Daoy (cell line): ENCODE measurements at places on chromosomes 1 and 21. TPM values are rescaled to one million over a fixed set of nuclear protein-coding genes. Genes with fewer than 3 reads are reported as not detected.
A peak's percentile ranks its signal among the peaks of the same experiment; 100 is the strongest.

DNA sequence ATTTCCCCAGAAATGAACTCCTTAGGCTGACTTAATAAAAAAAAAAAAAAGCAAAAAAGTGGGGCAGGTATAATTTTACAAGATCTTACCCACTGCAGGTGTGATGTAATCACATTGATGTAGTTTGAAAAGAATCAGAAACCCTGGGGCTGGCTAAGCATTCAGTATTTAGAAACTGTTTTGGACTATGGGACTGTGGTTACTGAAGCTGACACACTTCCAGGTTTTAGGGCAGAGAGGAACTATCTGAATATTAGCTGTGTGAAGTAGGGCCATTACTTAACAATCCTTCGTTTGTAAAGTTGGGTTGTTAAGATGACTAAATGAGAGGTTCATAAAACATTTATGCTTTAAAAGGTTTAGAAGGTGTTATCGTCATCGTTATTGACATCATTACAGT lies 165.3 kb downstream of the FASLG start:
- no peak for DNase-seq

GRCh38 chr1:206551296-206551985 lies 44.1 kb downstream of the RASSF5 start:
- DNase-seq = no peak

DNA sequence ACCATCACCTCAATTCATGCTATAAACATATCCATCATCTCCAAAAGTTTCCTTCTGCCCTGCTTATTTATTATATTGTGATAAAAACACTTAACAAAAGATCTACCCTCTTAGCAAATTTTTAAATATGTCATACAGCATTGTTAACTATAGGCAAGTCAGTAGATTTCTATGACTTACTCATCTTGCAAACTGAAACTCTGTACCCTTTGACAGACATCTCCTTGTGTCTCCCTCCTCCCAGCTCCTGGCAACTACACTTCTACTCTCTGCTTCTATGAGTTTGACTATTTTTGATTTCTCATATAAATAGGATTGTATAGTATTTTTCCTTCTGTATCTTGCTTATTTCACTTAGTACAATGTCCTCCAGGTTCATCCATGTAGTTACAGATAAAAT lies 174.8 kb downstream of the TNFSF18 start:
- DNase-seq = no peak

DNA sequence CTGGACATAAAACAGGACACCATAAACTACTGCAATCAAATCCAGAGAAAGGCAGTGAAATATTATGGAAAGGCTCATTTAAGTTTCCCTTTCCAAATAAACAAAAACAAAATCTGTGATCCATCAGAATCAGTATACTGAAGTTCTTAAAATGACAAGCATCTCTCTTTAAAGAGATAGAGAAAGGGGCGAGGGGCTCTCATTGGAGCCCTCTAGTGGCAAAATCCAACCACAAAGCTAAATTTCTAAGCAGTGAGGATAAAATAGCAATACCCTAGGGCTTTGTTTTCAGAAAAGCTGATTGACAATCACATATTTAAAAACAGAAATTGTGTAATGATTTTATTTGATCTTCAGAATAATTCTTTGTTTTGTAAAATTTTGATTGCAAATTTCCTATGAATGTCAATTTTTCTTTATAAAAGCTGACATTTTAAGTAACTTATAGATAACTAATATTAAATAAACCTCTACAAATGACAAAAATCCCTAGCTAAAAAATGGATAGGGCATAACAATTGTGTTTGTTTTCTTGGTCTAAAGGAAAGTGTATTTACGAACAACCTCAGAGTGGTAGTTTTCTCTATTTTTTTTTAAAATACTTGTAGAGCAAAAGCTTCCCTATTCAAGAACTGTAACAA lies 138.2 kb downstream of the COL24A1 start:
- peak; percentile 37 for DNase-seq

GRCh38 chr1:50659107-50659662 lies 235.9 kb upstream of the DMRTA2 start:
- no peak for DNase-seq

Gene RNF207
- total RNA-seq = 6.2 and 11.7 TPM in 2 replicates

Gene FAM151A
- not detected in 2 replicates for total RNA-seq

Gene MYBPH
- total RNA-seq = not detected in 2 replicates

DNA sequence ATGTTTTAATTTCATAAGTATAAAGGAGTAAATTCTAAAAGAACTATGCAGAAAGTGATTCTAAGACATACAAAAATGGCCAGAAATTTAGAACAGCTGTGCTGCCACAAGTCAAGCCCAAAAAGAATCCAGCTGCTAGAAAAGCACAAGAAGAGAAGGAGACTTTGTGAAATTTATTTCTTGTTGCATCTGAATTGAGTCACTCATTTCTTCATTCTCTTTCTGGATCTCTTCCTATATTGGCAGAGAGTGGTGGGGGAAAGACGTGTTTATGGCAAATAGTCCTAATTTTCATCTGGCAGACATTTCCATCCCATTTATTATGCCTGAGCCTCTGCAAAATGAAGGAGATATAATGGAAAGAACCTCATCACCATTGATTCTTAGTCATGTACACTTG lies 139.6 kb upstream of the CTTNBP2NL start:
- DNase-seq = no peak

Gene ARID4B
- total RNA-seq = 18.7 and 22.9 TPM in 2 replicates

DNA sequence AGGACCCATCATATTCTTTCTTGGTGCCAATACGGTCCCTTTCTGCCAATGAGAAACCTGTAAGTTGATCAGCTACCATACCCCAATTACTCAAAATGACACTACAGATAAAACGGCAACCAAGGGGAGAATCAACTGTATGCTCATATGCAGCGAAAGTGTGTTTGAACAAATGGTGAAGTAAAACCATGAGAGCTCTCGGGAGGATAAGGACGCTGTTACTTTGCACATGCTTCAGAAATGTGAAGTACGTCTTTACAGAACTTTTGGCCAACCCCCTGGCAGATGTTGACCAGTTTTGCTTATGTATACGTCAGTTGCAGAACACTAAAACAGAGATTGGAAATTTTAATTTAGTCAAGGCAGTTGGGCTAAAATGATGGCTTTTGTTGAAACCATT lies 79.6 kb downstream of the PROX1 start:
- DNase-seq = no peak

DNA sequence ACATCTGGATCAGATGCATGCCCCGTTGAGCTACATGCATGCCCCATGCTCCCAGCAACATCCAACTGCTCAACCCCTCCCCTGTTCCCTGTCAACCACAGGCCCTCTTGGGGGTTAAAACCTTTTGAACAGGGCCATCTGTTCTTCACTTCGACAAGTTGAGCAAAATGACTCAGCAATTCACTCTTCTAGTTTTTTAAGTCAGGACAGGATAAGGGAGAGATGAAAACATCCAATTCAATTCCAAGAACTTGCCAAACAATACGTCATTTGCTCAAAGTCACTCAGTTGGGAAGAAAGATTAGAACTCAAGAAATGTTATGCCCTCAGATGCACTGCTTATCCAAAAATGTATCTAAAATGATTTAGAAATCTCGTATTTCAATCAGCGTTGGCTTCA lies 46.1 kb upstream of the MTF2 start:
- no peak for DNase-seq

Gene LRRC53
- total RNA-seq = not detected in 2 replicates

- DNase-seq = peak; percentile 82
Observed at GRCh38 chr1:98051065-98051675, 130.3 kb upstream of the DPYD start.

Gene TSTD1
- total RNA-seq = 0.17 TPM in 1 of 2 replicates, not detected in the other

Gene USH2A
- total RNA-seq = under 0.01 TPM in 1 of 2 replicates, not detected in the other

DNA sequence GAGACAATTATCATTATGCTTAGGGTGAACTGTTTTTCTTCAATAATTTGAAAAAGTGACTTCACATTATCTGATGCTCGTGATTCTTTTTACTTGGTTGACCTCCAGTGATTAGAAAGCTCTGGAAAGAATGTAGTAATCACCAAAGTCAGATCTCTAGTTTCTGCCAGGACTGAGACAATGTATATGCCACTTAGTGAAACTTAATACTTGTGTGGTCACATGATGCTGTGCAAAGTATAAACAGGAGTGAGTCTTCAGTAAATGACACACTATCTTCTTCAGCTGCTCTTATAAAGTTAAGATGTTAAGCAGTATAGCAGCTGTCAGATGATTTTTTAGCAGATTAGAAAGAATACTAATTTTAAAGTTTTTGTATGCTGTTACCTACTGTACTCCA lies 17.2 kb downstream of the VCAM1 start:
- DNase-seq = peak; percentile 44

- no peak for DNase-seq
Observed at GRCh38 chr1:234409328-234409727, 36.1 kb downstream of the COA6 start.

- DNase-seq = no peak
Observed at GRCh38 chr1:226695335-226695900, 43.7 kb downstream of the ITPKB start.

- DNase-seq = no peak
Observed at GRCh38 chr1:30023339-30024022, 699.9 kb downstream of the MATN1 start.

GRCh38 chr1:85137660-85138059 lies 63.2 kb downstream of the SYDE2 start:
- DNase-seq = no peak

- peak; percentile 93 for DNase-seq
Observed at GRCh38 chr1:9766759-9767442, 56.9 kb downstream of the CLSTN1 start.

Gene UTS2
- total RNA-seq = not detected in 2 replicates

Gene DYNLT5
- total RNA-seq = not detected in 2 replicates

Gene ZNF684
- 8.6 and 8.7 TPM in 2 replicates for total RNA-seq

Gene OR2T35
- not detected in 2 replicates for total RNA-seq

DNA sequence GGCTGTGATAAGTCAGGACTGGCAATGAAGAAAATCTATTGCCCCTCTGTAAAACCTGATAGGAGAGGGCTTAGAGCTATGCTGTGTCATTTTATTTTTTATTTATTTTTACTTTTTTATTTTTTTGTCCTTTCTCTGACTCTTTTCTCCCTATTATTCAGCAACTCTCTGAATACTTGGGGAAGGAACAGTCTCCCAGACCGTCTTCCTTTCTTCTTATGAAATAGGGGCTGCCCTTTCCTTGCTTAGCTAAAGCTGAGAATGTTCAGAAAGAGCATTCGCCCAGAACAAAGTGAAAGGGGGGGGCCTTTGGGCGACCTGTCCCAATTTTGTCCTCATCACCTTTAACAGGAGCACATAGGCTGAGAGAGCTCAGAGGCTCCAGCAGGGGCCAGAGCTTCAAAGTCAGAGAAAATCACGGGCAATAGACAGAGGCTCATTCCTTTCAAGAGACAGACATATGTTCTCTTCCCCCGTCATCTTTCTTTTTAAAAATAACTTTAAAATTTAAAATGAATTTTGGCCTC lies 80.9 kb downstream of the RNF220 start:
- no peak for DNase-seq

GRCh38 chr1:219387211-219387610 lies 213.5 kb downstream of the LYPLAL1 start:
- no peak for DNase-seq

Gene PTCH2
- 0.11 TPM in 1 of 2 replicates, not detected in the other for total RNA-seq

DNA sequence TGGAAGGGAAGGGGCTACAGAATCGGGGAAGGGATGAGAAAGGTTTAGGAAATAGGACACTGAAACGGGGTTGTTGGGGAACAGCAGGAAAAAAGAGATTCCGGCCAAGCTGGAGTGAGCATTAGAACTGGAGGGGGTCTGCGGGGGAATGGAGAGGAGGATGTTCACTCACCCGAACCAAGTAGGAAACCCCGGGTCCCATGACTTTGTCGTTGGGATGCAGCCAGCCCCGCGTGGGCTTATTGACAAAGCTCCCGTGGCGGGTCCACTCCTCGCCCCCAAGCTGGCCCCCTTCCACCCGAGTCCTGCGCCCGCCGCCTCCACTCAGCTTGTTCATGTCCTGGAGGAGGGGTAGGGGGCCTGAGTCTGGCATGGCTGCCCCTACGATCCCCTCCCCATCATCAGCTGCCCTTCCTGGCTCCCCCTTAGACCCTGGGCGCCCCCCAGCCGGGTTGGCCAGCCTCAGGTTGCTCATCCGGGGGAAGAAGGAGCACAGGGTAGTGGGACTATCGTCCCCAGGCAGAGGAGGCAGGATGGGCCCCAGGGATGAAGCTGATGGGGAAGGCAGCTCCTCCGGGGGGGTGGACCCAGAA lies 591 bp downstream of the SHC1 start:
- DNase-seq = no peak

- peak; percentile 70 for DNase-seq
Observed at GRCh38 chr1:192654591-192655251, 18.8 kb downstream of the RGS13 start.

Gene SLC25A34
- total RNA-seq = 0.39 and 0.40 TPM in 2 replicates
